Stimulated activated CD8-positive, alpha-beta memory T cell treated with anti-CD3 and anti-CD28 coated beads, Interleukin-15, amount 100 ng/mL, for 4 hours (primary cell): ENCODE measurements at places on chromosomes 13 and 19.

- no peak for DNase-seq
Measured at GRCh38 chr13:95113601-95114000, 187.7 kb downstream of the ABCC4 start.

DNA sequence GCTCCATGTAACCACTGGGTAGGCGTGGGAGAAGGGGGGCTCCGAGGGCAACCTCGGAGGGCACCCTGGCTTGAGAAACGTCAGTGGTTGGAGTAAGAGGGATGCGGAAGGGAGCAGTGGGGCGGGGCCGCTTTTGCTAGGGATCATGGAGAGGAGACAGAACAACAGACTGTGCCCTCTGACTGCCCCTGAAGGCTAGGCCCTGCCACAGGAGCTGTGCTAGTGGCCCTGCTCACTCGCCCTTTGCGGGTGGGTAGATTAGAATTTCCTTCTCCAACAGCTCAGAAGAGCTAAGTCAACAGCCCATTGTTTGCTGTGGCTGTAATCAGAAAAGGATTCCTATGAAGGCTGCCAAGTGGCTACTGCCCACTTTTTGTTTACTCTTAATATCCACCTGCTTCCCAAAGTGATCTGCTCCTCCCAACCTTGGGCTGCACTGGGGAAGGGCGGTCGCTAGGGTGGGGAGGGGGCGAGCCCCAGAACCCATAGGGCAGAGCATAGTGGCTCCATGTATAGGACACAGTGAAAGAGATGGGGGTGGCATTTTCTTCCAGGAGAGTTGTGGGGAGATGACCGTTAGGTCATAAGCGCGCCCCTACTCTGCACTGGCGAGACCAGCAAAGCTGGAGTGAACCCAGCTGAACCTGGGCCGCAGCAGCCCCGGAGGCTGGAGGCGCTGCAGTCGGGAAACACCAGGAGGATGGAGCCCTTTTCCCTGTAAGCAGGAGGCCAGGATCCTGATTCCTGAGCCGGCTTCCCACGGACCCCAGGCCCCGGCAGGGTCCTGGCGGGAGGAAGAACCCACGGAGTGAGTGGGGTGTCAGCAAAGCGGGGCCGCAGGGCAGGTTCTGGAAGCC, 1.9 kb upstream of the C1QTNF9 start:
- DNase-seq = no peak

DNA sequence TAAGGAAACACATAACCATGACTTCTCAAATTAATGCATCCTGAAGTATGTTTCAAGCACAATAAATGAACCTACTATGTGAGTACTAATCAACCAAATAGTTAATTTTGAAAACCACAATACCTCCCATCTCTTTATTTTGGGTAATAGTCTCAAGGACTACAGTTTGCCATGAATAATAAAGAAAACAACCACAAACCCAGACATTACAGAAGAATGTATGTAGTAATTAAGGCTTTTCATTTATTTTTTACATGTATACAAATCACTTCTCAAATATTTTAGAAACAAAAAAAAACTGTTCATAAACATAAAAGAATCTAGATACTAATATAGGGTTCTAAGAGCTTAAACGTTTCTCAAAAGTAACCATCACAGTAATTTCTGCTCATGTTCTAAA, 6.8 kb downstream of the KATNAL1 start:
- no peak for DNase-seq

- DNase-seq = no peak
Measured at GRCh38 chr19:35445826-35446593, 2.0 kb upstream of the FFAR2 start.

DNA sequence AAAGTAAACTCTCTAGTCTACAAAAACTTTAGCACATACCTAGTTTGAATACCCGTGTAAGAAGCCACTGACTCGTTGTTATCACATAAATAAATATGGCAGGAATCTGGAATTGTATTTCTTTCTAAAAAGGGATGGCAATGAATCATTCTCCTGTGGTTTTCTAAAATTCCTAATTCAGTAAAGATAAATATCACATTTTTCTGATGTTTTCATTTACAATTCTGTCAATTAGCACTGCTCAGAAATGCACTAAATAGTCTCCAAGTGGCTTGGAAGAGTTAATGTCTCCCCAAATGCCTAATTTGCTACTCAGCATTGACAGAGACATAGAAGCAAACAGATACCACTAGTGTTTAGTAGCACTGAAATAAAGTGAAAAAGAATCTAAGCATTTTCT, 547.7 kb upstream of the SLITRK1 start:
- no peak for DNase-seq

- no peak for DNase-seq
Measured at GRCh38 chr13:77907666-77908341, 10.8 kb downstream of the EDNRB start.

GRCh38 chr19:17311455-17312188, 2.3 kb downstream of the DDA1 start:
- DNase-seq = no peak
